ENCODE measurements at places on chromosomes 7 and 10.
A peak's percentile ranks its signal among the peaks of the same experiment; 100 is the strongest.

DNA sequence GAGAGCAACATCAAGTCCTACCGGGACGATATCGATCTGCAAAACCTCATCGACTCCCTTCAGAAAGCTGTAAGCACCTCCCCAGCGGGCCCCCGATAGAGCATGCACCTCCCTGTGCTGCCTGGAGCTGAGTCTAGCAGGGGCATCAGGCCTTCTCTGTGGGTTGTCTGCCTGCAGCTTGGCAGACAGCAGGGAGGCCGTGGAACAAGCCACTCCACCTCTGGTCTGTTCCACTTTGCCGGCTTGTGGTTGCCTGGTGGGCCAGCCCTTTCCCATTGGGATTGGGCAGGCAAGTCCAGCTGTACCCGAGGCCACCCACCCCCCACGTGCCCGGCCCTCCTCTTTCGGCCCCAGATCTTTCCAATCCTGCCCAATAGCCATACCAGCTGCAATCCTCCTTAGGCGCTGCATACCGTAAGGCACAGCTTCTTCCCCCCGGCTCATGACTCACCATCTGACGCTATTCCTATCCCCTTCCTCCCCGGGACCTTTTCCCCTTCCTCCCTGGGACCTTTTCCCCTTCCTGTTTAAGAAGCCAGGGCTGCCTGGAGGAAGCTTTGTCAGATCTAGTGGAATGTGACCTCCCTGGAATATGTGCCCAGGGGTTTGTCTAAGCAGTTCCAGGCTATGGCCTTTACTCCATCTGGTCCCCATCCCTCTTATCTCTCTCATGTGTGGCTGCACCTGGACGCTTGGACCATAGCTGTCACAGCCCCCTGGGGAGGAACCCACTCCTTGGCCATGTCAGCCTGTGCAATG, 28.1 kb upstream of the SH2D4B start:
- ATAC-seq, result peak; percentile 61

DNA sequence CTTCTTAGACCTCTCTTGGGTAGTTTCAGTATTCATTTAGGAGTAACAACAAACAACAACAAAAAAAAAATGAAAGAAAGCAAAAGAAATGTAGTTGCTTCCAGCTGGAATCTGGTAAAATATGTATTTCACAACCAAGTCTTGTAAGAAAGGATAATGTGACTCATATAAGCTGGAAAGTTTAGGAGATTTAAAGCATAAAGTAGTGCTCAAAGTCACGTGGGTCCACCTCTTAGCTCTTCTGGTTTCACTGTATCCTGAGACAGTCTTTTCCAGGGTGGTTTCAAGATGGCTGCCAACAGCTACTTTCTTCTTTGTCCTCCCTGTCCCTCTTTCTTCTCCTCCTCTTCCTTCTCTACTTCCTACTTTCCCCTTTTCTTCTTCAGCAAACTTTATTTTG, 69.5 kb upstream of the CDK13 start:
- no peak for ATAC-seq

DNA sequence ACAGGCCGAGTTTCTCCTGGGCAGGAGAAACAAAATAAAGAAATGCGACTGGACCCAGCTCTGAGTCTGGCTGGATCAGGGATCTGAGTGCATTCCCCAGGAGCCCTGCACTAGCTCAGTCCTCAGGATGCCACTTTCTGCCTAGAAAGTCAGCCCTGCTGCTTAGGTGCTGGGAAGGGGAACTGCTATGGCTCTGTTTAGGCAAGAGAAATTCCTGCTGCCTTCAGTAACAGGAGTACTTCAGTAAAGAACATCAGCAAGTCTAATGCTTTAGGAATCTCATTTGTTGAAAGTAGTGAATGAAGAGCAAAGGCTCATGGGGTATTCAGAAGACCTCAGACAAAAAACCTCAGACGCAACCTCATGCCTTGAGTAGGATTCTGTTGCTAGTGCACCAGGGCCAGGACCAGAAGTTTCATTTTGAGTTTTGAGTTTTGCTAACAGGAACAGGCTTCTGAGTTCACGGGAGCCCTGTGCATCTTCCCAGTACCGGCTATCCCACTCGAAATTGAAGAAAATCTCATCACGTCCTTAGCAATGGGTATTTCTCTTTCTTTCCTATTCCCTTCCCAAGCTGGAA, 170.8 kb upstream of the CDCA7L start:
- no peak for ATAC-seq

GRCh38 chr10:124225467-124226270, 132.3 kb upstream of the CHST15 start:
- no peak for ATAC-seq

DNA sequence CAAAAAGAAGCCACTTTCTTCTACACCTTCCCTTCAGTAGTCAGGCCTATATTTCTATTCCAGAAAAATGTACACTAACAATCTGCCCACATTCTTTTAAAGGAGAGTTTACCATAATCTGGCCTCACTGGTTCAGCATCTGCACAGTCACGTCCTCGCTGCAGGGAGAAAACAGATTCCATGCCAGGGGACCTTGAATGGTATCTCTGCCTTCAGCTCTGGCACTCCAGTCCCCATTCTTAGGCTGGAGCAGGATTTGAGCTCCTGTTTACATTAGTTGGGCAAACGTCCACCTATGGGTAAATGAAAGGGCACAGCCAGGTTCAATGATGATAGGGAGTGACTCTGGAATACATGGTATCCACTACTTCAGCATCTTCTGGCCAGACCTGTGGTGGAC, 371.0 kb upstream of the MTPN start:
- ATAC-seq, result no peak

- no peak for ATAC-seq
Measured at GRCh38 chr7:12303062-12303461, 92.0 kb downstream of the TMEM106B start.

GRCh38 chr10:30510932-30511700, 77.1 kb downstream of the MAP3K8 start:
- peak; percentile 3 for ATAC-seq

GRCh38 chr10:87873656-87874055, 10.2 kb downstream of the PTEN start:
- no peak for ATAC-seq

- no peak for ATAC-seq
Measured at GRCh38 chr10:60967854-60968484, 24.0 kb upstream of the RHOBTB1 start.

- ATAC-seq, result no peak
Measured at GRCh38 chr7:103698064-103698463, 252.1 kb upstream of the SLC26A5 start.

DNA sequence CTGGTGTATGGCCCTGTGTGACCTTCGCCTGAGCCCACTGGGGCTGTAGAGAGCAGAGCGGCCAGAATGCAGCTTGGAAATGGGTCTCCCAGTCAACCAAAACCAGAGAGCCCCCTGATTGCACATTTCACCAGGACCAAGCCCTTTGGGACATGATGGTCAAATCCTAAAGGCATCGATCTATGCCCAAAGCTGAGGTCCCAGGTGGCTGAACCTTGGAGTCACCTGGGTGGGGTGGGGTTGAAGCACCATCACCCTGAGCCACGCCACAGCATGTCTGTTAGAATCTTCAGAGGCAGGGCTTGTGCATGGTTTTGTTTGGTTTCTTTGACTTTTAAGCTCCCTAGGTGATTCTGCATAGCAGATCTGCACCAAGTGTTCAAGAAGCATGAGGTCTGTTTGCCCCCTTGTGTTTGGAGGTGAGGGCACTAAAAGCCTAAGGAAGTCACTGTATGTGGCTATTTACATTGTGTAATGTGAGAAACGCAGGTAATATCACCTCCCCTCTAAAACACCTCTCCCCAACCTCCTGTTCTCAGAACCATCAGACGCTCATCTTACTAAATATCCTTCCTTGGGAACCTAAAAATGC, 9.6 kb downstream of the PKD1L1 start:
- no peak for ATAC-seq

DNA sequence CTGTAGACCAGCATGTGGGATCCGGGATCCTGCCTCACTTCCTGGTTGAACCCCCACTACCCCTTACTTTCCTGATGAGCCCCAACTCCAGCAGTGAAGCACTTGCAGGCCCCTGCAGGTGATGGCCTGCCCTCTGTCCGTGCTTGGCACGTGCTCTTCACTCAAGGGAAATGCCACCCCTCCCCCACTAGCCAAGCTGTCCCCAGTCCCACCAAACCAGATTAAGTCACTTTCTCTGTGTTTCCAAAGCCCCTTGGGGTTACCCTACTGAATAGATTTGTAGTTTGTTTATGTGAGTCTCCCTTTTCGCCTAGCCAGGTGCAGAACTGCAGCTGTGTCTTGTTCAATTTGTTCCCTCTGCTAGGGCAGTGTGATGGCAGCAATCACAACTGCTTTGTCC, 121.7 kb downstream of the WDFY4 start:
- peak; percentile 4 for ATAC-seq

DNA sequence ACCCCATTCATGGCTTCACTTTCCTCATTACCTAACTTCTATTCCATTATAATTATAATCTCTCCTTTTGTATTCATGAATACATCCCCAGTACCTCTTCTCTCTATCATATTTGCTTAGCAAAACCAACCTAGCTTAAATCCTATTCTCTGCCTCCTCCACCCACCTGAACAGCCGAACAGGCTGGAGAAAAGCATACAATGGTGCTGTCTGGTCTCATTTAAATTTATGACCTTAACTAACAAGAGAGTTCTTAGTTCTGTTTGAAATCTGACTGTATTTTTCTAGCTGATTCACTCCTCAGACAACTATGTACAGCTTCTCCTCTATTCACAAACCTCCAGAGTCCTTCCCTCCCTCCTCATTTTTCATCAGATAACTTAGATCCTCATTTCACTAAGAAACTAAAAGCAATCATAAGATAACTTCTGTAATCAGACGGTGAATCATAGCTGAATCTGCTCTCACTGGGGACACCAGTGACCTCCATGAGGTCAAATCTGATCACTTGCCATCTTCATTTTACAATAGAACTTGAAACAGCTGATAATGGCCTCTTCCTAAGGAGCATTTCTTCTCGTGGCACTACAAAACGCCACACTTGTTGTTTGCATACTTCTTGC, 233.9 kb upstream of the AOAH start:
- ATAC-seq, result no peak

- ATAC-seq, result no peak
Measured at GRCh38 chr10:43078175-43078985, 1.5 kb downstream of the RET start.

DNA sequence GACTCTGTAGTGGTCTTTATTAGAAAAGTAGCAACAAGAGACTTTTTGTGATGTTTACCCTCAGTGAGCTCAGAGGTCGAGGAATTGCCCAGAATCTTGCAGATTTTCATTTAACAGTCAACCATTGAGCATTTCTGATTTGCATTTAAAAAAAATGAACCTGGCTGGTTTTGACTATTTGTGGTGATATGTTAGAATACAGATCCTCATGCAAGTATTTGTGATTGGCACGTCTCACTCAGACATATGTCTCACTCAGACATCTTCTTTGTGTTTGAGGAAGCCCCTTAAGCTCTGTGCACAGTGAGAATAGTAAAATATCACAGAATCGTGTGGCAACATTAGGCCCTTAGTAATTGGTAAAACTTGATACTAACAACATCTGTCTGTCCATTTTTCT, 113.2 kb downstream of the SND1 start:
- no peak for ATAC-seq

DNA sequence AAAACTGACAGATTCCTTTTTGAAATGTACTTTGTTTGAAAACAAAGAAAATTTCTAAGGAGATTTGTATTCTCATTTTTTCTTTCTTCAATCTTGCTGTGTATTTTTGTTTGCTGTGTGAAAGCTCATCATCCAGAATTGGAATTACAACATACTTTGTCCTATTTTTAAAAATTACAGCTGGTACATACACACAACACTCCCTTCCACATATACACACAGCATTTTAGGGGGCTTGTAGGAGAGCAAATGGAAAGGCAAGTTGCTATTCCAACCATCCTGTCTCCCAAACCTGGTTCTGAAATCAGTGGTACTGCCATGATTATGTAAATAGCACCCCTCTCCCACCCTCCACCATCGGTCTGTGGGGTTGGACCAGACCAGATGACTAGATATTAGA, 101.1 kb upstream of the SAMD8 start:
- ATAC-seq, result no peak

DNA sequence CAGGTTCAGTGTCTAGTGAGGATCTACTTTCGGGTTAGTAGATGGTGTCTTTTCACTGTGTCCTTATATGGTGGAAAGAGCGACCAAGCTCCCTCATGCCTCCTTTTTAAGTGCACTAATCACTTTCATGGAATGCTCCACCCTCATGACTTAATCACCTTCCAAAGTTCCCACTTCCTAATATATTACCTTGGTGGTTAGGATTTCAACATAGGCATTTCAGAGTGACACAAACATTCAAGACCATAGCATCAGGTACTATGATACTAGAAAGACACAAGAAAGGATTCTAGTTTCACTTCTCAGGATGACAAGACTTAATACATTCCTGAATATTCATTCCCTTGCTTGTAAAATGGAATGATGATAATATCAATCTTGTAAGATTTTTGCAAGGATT, 119.1 kb upstream of the FAM3C start:
- ATAC-seq, result no peak

- ATAC-seq, result peak; percentile 99
Measured at GRCh38 chr7:66493235-66494205, 135.2 kb upstream of the KCTD7 start.

GRCh38 chr7:1950452-1951158, 280.5 kb downstream of the ELFN1 start:
- ATAC-seq, result no peak

DNA sequence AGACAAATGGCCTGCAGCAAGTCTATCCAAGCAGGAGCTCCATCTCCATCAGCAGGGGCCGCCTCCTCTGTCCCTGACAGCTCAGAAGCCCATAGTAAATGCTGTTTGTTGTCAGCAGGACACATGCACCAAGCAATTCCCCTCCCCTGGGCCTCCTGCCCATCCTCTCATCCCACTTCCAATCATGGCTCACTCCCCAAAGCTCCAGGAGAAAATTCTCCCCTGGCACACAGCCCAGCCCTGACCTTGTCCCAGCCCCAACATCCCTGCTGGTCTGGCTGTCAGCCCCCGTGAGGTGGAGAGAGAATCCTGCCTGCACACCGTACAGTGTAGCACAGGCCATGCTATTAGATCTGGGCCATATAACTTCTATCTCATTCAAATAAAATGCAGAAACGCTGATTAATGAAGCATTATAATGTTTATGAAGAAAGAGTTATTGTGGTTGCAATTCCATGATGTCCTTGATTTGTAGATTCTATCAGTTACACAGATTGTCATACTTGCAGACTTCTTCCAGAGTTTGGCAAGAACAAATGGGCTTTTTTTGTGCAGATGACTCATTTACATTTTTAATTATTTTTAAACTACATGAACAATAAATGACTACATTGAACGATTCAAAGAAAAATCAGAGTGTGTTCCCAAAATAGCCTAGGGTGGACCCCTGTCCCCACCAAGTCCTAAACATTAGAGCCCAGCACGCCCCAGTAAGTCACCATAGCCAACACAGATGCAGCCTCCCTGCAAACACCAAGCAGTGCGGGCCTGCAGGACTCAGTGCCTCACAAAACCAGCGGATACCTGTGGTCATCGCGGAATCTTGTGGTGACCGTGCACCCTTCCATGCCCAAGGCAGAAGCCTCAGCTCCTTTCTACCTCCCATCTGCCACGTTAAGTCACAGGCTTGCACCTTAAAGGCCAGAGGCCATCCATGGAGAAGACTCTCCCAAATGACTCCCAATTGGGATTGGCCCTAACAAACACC, 70.1 kb downstream of the COBL start:
- ATAC-seq, result no peak
